ENCODE measurements at places on chromosomes 11 and 22. TPM values are rescaled to one million over a fixed set of nuclear protein-coding genes. Genes with fewer than 3 reads are reported as not detected.

Gene GAL3ST1
- total RNA-seq, result 6.6 TPM

Gene IGSF22
- not detected for total RNA-seq

Gene TPBGL
- 0.35 TPM for total RNA-seq

Gene ZDHHC5
- total RNA-seq, result 77.0 TPM

Gene SPCS2
- 247 TPM for total RNA-seq

Gene WT1
- 5.9 TPM for total RNA-seq

Gene NLRP6
- not detected for total RNA-seq
